ENCODE measurements at places on chromosomes 16 and 17.

DNA sequence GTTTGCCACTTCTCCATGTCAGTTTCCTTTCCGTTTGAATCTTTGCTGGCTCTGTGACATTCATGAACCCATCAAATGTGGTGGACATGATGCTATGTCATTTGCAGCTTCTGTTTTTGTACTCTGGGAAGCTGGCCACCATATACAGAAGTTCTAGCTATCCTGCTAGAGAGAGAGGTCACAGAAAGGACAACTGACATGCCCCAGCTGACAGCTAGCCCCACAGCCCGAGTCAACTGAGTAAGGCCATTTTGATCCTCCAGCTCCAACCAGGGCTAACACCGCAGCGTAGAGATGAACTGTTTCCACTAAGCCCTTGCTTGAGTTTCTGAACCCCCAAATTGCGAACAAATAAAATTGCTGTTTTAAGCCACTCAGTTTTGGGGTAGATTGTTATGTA lies 33.8 kb downstream of the CCDC42 start:
- DNase-seq, result no peak

GRCh38 chr16:56673921-56674320 lies 4.3 kb downstream of the MT1H start:
- no peak for DNase-seq

GRCh38 chr17:1173432-1174262 lies 6.1 kb downstream of the ABR start:
- no peak for DNase-seq

DNA sequence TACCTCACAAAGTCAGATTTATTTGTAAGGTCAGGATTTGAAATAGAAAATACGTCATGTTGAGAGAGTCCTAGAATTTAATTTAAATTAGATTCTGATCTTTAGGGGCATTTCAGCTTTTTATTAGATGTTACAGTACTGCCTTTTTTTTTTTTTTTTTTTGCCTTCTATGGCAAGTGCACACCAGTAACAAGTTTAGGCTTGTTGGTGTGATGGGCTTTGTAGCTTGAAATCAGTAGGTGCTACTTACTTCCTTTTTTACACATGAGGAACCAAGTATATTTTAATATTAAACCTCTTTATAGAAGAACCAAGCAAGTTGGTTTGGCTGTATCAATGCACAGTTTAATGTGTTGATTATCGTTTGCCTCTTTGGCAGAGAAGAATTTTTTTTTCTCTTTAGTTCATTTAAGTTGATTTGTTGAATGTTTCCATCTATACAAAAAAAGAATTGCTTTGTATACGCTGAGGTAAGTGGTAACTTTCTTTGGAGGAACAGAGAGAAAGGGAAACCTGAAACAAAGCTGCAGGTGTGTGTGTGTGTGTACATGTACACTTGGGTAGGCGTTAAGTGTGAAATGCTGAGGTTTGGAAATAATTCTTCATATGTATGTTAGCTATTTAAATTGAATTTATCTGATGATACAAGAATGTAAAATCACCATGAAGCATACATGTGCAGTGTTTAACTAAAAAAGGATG lies 15.7 kb downstream of the RBL2 start:
- no peak for DNase-seq

- DNase-seq, result no peak
Observed at GRCh38 chr17:17874478-17874877, 37.7 kb upstream of the SREBF1 start.

- DNase-seq, result no peak
Observed at GRCh38 chr17:61568219-61569072, 22.6 kb downstream of the NACA2 start.

DNA sequence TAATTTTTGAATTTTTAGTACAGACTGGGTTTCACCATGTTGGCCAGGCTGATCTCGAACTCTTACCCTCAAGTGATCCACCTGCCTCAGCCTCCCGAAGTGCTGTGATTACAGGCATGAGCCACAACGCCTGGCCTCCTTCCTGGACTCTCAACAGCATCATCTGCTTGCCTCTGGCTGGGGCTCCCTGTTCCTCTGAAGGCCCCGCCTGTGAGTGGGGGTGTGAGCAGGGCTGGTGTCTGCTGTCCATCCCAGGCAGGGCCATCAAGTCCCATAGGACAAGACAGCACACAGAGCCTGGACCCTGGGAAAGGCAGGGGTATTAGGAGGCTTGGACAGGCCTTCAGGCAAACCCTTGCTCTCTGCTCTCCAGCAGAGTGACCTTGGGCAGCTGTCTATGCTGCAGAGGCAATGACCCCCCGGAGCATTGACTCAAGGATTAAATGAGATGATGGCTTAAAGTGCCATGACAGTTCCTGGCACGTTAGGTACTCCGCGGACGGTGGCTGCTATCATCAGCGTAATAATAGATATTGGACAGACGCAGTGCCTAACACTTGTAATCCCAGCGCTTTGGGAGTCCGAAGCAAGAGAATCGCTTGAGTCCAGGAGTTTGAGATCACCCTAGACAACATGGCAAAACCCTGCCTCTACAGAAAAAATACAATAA lies 19.2 kb downstream of the SCNN1B start:
- DNase-seq, result no peak

DNA sequence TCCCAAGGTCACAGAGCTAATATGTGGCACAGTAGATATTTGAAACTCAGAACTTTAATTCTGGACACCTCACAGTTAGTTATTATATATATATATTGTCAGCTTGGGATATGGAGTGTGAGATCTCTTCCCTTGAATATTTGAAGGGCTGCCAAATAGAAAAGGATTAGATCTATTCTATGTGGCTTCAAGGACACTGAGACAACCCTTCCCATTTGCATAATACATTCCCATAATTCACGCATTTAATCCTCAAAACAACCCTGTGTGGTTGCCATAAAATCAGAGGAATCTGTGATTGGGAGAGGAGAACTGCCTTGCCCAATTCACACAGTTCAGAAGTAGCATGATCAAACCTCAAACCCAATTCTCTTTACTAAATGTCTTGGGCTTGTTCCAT lies 365.8 kb upstream of the DYNLRB2 start:
- no peak for DNase-seq

GRCh38 chr17:3708366-3708765 lies 12.4 kb upstream of the P2RX5 start:
- DNase-seq, result no peak

DNA sequence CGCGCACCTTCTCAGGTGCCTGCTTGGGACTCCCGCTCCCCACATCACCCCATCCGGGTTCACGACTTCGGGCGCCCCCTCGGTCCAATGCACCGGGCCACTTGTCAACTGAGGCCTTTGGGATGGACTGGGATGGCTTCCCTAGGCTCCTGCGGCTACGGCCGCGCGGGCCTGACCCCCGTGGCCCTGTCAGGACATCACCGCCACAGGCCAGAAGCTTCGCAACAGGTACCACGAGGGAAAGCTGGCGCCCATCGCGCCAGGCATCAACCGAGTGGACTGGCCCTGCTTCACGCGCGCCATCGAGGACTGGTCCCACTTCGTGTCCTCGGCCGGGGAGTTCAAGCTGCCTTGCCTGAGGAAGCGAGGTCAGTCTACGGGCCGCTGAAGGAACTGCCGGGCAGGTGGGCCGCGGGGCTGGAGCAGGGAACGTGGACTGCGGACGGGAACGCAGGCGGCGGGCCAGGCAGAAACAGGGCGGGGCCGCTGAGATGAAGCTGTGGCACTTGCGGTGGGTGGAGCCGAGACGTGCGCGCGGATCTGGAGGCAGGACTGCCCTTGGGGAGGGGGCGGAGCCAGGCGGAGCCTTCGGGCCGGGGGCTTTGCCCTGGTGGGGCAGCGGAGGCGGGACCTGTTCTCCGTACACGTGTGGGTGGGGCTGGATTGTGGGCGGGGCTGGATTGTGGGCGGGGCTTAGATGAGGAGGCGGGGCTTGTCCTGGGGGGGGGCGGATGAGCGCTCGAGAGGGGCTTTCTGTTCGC lies 13.7 kb upstream of the CNGB1 start:
- peak; percentile 86 for DNase-seq

- no peak for DNase-seq
Observed at GRCh38 chr17:58679263-58680037, 12.4 kb downstream of the TEX14 start.

GRCh38 chr17:81019563-81020442 lies 15.1 kb upstream of the BAIAP2 start:
- DNase-seq, result no peak

- DNase-seq, result no peak
Observed at GRCh38 chr16:22915003-22915402, 101.0 kb downstream of the HS3ST2 start.

DNA sequence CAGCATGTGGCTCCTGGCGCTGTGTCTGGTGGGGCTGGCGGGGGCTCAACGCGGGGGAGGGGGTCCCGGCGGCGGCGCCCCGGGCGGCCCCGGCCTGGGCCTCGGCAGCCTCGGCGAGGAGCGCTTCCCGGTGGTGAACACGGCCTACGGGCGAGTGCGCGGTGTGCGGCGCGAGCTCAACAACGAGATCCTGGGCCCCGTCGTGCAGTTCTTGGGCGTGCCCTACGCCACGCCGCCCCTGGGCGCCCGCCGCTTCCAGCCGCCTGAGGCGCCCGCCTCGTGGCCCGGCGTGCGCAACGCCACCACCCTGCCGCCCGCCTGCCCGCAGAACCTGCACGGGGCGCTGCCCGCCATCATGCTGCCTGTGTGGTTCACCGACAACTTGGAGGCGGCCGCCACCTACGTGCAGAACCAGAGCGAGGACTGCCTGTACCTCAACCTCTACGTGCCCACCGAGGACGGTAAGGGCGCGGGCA lies 645 bp downstream of the NLGN2 start:
- no peak for DNase-seq

GRCh38 chr17:2084036-2084765 lies 29.3 kb downstream of the HIC1 start:
- DNase-seq, result no peak

- DNase-seq, result no peak
Observed at GRCh38 chr17:61504697-61505096, 52.5 kb downstream of the TBX4 start.

DNA sequence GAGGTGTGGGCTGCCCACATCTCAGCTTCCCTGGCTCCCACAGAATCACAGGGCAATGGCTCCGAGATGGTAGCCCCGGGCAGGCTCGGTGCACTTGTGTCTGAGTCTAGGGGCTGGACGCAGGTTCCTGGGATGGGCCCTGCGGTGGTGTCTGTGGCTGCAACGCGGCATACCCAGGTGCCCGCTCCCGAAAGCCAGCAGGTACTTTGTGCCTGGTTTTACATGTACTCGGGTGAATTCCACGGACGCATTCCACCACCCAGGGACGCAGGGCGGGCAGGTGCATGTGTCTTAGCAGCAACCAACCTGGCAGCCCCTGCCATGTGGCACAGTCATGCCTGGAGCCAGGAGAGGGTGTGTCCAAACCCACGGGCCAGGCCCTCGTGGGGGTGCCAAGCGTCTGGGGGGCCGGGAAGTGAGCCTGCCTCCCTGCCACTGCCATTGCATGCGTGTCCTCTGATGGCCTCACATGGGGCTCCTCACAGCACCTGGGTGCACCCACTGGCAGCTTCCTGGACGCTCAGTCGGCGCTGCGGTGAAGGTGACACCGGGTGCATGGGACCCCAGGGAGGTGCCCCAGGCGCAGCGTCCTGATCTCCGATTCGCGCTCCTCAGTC lies 4.4 kb upstream of the TMEM204 start:
- DNase-seq, result no peak

- DNase-seq, result no peak
Observed at GRCh38 chr17:2068031-2068518, 13.2 kb downstream of the HIC1 start.

DNA sequence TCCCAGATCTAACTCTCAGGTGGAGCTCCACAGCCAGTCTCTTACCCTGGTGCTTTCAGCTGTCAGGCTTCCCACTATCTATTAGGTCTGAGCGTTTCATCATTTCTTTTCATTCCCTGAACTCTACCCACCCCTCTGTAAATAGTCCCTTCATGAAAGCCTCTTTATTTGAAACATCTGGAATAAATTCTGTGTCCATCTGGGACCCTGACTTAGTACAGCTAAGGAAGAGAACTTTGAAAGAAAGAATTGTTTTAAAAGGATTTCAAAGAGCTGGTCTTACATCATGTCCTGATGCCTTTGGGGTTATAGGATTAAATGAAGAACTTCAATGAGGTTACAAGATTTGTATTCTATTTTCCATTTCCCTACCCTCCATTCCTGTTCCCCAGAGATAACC lies 388.5 kb upstream of the CA10 start:
- no peak for DNase-seq

DNA sequence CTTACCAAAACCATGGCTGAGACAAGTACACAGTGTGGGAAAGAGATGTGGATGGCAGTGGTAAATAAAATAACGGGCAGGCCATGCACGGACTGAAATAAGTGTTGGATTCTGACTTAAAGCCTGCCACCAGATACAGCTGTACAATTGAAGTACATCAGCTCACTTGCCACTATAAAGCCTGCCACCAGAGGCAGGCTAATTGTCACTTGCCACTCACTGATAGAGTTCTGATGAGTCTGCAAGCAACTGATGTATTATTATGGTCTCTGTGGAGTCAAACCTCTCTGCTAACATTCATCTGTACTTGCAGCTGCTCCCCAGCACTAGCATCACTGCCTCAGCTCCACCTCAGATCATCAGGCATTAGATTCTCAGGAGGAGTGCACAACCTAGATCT lies 93.0 kb downstream of the CYTH1 start:
- DNase-seq, result no peak

- no peak for DNase-seq
Observed at GRCh38 chr17:50834429-50835300, 721 bp upstream of the WFIKKN2 start.

GRCh38 chr16:10141671-10142070 lies 40.6 kb downstream of the GRIN2A start:
- no peak for DNase-seq

GRCh38 chr17:77778636-77779489 lies 179.6 kb upstream of the TNRC6C start:
- DNase-seq, result no peak

GRCh38 chr17:45077643-45078042 lies 16.5 kb downstream of the NMT1 start:
- no peak for DNase-seq

- no peak for DNase-seq
Observed at GRCh38 chr17:49488612-49489011, 6.5 kb upstream of the NGFR start.

DNA sequence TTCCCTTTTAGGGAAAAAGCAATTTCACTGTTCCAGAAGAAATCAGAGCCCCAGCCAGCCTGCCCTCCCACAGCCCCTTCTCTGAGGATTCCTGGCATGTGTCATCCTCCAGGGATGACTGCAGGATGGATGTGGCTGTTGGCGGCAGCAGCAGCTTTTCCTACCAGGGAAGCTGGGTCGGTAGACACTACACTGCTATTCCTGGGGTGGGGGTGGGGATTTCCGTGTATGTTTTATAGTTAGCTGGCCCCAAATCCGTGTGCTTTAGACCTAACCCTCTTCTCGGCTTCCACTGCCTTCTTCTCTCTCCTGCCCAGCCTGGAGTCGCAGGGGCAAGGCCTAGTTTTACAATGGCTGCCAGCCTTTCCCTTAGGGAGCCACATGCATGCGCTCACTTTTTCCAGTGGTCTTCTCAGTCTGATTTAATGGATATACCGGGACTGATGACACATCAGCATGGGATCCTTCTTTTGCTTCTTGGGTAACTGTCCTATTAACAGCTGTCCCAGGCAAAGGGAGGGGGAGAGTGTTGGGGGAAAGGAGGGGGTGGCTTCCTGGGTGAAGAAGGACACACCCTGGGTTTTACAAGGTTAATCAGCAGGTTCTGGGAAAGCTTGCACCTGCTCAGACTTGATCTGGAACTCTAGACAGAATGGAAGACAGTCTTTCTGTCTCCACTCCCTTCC lies 2.7 kb upstream of the NFE2L1 start:
- no peak for DNase-seq
